ENCODE measurements at places on chromosomes 1 and 21. TPM values are rescaled to one million over a fixed set of nuclear protein-coding genes. Genes with fewer than 3 reads are reported as not detected.

The GPR37L1 gene
- total RNA-seq: not detected

The AADACL3 gene
- 0.19 TPM for total RNA-seq

The F13B gene
- not detected for total RNA-seq

- no peak for DNase-seq
These were observed 41.8 kb upstream of the PIGC start for GRCh38 chr1:172485626-172486025.

- DNase-seq: peak; percentile 83
These were observed 206.9 kb downstream of the MATN1 start for GRCh38 chr1:30516485-30516858.

GRCh38 chr1:181711820-181712219, 228.5 kb downstream of the CACNA1E start:
- no peak for DNase-seq

GRCh38 chr1:201356236-201356635, 21.2 kb downstream of the TNNT2 start:
- DNase-seq: no peak

- no peak for DNase-seq
These were observed 801 bp downstream of the EPRS1 start for GRCh38 chr1:220045356-220046051.

DNA sequence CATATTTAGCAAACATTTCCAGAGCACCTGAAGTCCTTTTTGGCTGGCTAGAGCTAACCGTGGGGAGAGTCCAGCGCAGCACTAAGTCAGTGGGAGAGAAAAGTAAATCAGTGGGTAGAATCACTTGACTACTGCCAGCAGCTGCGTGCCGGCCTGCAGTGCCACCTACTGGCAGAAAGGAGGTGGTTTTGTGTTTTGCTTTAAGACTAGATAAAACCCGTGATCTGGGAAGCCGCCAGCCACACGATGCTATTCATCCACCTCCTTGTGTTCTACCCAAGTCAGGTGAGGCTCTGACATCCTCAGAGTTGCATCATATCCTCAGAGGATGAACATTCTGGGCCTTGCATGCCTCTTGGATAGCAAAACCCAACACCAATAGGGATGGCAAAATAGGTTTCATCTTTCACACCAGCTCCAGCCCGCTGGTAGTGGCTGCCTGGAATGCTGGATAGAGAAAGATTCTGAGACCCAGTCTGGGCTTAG, 14.1 kb upstream of the HEYL start:
- no peak for DNase-seq

DNA sequence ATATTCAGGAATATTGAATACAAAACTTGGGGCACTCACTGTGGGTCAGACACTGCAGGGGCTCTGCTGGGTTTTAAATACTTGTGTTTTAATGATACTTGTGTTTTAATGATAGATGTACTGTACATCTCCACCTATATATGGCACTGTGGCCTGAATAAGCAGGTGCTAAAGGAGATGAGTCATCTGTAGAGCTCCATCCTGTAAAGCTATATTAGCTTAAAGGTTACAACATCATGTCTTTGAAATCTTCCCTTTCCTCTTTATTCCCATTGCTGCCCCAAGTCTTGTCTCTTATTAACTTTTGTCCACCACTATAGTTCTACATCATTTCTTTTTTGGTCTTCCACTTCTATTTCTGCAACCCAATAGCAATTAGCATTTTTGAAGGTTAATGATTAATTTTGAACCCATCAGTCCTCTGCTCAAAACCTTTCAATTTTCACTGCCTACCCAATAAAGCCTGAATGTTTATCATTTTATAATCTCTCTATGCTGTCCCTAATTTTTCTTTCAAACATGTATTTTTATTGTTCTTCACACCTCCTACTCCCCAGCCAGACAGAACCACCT, 113.3 kb upstream of the PTGFR start:
- DNase-seq: no peak

All from mesenteric fat pad (tissue), 1 donor.